Stimulated activated CD4-positive, alpha-beta T cell treated with anti-CD3 and anti-CD28 coated beads, TNF-alpha, amount 100 ng/mL, for 1 hour (primary cell): ENCODE measurements at places on chromosomes 11 and 22.

- no peak for DNase-seq
Observed at GRCh38 chr11:47986742-47987141, 6.4 kb downstream of the PTPRJ start.

- DNase-seq = peak; percentile 66
Observed at GRCh38 chr11:128859563-128860441, 7.3 kb downstream of the KCNJ1 start.

GRCh38 chr11:48017831-48018527 is 37.6 kb downstream of the PTPRJ start:
- no peak for DNase-seq

DNA sequence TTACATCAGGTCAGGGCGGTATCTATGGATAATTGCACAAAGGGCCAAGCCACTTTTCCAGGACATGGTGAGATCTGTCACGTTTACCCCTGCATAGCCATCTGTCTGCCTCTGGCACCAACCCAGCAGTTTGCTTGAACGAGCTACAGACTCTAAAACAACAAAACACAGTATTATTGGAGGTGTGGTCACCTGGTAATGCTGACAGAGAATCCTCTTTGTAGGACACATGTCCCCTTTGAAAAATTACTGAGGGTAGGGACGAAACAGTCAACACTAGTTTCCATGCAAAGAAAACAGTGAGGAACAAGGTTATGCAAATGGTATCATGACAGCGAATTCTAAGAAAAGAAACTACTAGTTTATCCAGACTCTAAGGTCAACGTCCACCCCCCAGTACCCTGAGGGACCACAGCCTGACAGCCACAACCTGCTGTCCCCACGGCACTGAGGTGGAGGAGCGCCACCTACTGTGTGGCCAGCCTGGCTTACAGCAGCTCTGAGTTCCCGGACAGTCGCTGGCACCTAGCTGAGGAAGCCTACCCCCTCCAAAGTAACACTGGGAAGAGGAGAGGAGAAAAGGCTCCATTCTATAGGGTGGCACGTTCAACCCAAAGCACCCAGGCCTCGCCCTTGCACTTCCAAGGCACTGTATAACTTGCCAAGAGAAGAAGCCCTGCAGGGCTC is 117.4 kb upstream of the BID start:
- no peak for DNase-seq

GRCh38 chr11:128400382-128401203 is 186.8 kb downstream of the ETS1 start:
- no peak for DNase-seq

GRCh38 chr11:107928767-107929507 is 689 bp downstream of the RAB39A start:
- no peak for DNase-seq

GRCh38 chr22:38761202-38762162 is 5.7 kb upstream of the SUN2 start:
- DNase-seq = no peak

DNA sequence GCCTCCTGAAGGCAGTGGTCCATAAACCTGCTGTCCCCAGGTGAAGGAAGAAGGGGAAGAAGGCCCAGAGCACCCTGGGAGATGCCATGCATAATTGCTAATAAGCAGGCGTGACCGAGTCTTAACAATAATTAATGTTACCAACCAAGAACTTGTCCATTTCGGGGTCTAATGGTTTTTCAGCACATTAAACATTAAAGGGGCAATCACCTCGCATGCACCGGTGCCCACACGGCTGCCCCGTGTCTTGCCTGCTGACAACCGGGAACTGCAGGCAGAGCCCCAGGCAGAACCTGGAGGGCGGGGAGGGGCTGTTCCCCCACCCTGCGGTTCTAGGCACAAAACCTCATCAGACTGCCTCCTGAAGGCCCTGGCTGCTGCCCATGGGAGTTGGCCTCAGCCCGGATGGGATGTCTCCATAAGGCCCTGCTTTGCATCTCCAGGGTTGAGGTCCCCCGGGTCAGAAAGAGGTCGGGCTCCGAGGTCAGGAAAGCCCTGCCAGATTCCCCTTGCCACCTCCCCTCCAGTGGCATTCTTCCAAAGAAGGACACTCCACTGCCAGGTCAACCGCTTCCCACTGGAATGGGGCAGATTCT is 169.0 kb downstream of the BUD13 start:
- DNase-seq = no peak

DNA sequence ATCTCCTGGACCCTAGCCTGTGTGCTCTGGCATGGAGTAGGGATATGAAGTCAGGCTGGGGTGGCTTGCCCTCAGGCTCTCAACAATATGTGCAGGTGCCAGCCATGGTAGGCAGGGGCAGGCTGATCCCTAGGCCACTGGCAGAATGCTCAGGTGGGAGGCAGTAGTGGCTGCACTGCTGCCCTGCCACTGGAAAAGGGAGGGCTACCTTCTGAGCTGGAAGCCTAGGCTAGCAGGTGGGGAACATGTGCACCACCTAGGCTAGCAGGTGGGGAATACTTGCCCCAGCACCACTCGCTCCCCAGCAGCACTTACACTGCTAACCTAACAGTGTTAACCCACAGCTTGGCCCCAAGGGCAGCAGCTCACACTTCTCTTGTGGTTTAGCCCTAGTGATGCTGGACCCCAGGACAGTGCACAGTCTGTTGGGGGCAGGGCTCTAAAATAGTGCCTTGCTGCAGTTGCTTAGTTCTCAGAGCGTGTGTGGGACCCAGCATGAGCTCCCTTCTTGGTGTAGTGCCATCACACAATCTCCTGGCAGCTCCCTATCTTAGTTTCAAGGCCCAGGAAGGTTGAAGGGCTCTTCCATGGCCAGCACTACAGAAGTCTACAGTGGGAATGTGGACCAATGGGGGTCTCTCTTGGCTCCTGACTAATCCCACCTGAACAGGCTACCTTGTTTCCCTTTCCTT is 130.8 kb downstream of the FCHSD2 start:
- no peak for DNase-seq

GRCh38 chr22:41343300-41343699 is 38.4 kb upstream of the TEF start:
- DNase-seq = no peak

DNA sequence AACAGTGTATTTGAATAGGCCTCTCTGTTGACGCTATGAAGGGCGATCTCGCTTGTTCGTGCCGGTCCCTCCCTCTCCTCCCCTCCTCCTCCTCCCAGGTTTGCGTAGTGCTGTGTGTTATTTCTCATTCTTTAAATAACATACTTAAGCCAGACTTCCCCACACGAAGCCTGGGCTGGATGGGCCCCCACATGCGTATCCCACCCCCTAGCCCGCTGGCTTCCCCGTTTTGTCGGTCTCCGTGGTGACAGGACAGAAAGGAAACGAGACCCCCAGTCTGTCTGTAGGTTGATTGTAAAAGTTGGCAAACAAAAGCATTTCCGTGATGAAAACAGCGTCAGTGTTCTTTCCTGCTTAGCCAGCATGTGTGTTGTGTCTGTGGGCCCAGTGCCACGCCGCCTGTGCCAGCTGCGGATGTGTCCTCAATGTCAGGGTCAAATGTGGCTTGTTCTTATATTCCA is 27.3 kb downstream of the FAM118A start:
- no peak for DNase-seq
